HTR-8/SVneo (cell line): ENCODE measurements at places on chromosomes 4 and X.

GRCh38 chrX:133473451-133473850, 58.2 kb upstream of the GPC4 start:
- no peak for DNase-seq

DNA sequence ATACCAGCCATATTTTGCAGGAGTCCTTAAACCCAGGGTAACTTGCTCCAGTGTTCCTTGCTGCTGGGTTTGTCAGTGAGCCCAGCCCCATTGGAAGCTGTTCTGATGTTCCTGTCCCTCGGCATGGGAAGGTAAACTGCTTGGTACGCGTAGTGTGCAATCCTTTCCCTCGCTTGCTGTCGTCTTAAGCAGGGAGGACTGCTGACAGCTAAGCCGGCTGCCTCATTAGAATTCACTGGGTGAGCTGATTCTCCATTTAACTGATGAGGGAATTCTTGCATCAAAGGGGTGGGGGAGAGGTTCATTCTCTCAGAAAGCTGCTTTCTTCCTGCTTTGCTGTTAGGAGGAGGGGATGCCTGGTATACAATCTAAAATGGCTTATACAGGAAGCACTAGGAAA, 164.6 kb downstream of the MID1IP1 start:
- DNase-seq = no peak

GRCh38 chr4:163440040-163440439, 33.5 kb downstream of the TKTL2 start:
- no peak for DNase-seq

- no peak for DNase-seq
Observed at GRCh38 chr4:139574641-139575040, 18.6 kb upstream of the SETD7 start.

- no peak for DNase-seq
Observed at GRCh38 chrX:42976746-42977366, 198.9 kb upstream of the PPP1R2C start.

DNA sequence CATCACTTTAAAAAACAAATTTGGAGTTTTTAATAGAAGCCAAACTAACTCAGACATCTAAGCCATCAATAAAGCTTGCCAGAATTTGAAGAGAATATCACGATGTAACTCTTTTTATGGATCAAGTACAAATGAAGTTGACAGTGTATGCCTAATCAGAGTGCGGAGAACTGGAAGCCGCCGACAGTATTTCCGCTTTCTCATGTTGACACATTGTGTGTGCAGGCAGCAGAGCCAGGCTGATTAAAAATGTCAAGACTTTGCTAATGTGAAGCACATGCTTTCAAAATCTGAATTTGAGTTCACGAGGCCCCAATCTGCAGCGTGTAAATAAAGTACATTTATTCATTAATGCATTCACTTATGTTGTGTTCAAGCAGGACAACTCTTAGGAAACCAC, 161.2 kb downstream of the TENM3 start:
- no peak for DNase-seq

- no peak for DNase-seq
Observed at GRCh38 chr4:105568584-105568983, 16.2 kb downstream of the ARHGEF38 start.

- no peak for DNase-seq
Observed at GRCh38 chr4:168805341-168805740, 204.7 kb downstream of the CBR4 start.

GRCh38 chr4:164606478-164606877, 147.5 kb upstream of the SMIM31 start:
- DNase-seq = no peak

GRCh38 chr4:151099229-151099975, at the start of gene RPS3A:
Gene RPS3A (plus strand): TSS chr4:151099628. CDS start chr4:151099653, 25 bp downstream.
- peak; percentile 91 for DNase-seq

DNA sequence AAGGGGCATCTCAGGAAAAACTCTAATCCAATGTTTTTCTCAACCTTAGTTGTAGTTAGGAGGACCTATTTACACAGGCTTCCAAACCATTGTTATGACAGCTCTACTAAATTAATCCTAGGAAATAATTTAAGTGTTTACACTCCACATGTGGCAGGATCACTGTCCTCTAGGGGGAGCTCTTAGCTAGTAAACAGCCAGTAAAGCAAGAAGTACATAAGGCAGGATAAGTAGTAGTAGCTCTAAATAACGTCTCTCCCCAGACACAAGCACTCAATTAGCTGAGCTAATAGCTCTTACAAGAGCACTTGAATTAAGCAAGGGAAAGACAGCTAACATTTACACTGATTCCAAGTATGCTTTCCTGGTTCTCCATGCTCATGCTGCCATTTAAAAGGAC, 37.3 kb downstream of the NUDT11 start:
- no peak for DNase-seq

DNA sequence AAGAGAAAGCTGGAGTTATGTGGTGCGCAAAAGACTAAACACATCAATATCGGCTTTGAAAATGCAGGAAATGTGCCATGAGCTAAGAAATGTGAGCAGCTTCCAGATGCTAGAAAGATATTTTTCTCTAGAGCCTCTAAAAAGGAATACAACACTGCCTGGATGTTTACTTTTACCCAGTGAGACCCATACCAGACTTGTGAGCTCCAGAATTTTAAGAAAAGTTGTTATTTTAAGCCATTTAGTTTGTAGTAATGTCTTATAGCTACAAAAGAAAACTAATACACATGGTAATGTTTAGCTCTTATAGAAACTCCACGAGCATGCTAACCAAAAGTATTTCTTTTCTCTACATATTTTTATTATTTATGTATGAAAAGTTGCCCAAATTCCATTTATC, 1389.4 kb downstream of the C4orf33 start:
- no peak for DNase-seq

DNA sequence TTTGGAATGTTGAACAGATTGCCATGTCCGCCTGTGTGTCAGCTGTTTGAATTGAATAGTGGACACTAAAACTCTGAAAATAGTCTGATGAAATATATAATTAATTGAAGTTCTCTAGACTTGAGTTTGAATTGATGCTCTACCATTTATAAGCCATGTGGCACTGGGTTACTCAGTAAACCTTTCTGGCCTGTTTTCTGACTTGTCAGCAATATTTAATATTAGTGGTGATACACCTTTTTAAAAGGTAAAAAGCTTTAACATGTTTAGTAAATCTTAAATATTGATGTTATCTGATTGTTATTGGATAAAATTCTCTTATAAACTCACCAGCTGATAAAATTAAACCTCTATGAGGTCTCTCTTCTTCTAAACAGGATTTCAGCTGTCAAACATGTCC, 695.4 kb upstream of the HS3ST1 start:
- no peak for DNase-seq

GRCh38 chrX:149950681-149951080, 12.4 kb upstream of the EOLA2 start:
- DNase-seq = peak; percentile 5

GRCh38 chr4:77913348-77913747, 50.7 kb downstream of the MRPL1 start:
- no peak for DNase-seq

DNA sequence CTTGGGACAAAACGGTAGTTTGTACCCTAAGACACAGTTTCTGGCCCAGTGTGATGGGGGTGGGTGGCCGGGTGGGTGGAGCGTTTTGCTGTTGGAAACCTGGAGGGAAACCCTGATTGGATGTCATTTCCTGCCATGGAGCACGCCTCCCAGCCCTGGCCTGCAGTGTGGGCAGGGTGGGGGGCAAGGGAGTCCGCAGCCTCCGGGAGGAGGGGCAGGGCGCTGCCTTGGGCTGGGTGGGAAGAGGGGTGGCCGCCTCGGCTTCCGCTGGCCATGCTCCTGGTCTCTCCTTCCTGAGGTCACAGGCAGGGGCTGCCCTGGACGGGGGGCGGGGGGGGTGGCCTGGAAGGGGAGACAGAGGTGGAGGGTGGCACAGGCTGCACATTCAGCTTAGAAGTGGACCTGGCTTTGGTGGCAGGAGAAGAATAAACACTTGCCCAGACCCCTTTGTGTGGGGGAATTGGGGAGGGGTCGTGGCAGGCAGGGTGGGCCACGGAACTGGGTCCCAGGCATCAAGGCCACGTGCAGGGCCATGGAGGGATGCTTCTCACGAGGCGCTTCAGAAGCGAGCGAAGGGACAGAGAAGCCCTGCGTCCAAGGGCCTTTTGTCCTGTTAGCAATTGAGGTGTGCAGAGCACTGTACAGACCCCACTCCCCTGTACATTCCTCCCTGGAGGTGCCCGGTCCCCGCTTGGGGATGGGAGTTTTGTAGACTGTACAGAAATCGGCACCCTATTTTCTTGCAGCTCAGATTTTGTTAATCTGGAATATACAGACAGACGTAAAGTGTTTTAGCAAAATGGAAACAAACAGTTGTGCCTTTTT, 6.2 kb downstream of the NAT8L start:
- DNase-seq = no peak

DNA sequence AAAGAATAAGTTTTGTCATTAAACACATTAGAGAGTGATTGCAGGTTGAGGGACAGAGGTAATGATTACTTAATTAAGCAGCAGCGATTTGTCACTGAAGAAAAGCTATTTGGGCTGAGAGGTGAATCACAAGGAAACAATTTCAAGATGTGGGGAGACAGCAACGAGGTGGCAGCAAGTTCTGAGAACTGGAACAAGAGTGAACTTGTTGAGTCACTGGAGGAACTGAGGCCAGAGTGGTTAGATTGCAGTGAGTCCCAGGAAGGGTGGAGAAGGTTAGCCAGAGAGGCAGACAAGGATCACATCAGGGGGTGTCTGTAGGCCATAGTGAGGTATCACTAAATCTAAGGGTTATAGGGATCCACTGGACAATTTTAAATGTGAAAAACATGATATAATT, 57.9 kb upstream of the TMPRSS11A start:
- DNase-seq = no peak

DNA sequence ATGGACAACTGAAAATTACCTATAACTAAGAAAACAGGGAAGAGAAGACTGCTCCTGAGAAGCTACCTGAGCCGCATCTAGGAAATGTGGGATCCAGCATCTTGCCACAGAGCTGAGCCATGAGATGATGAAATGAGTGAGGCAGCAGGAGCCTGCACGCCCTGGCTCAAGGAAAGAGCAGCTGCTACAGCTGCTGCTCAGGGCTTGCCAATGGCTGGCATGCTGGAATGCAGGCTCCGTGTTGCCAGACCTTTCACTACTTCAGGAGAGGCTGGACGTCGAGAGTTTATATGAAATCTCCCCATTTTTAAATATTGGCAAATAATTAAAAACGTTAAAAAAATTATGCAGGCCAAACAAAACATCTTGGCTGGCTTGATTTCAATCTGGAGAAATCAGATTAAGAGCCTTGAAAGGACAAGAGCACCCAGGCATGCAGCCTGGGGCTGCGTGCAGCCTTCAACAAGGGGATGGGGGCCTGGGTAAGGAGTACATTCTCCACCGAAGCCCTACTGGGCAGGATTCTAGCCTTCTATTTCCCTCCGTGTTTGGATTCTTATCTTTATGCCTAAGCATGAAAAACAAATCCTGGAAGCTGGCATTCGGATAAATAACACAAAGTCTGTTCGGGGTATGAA, 227.6 kb downstream of the NR3C2 start:
- no peak for DNase-seq

- DNase-seq = peak; percentile 81
Observed at GRCh38 chr4:183987987-183988392, 82.9 kb downstream of the STOX2 start.

GRCh38 chr4:113636877-113637276, 124.7 kb downstream of the CAMK2D start:
- peak; percentile 43 for DNase-seq

DNA sequence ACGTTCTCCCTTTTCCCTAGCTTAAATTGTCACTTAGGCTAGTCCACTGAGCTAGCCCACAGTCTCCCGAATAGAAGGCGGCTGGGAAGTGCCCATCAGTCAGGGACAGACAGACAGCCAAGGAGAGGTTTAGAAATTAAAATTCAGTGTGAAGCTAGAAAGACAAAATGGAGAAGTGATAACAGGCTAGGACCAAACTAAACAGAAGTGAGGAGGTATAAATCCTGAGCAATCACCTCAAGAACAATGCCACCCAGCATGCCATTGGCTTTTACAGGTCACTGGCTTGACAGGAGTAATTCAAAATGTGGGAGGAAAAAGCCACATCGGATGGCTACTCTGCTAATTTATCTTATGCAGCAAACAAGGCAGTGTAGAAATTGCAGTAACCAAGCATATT, 138.9 kb downstream of the MAPK10 start:
- DNase-seq = no peak

GRCh38 chrX:111823128-111823527, 52.9 kb upstream of the TRPC5OS start:
- DNase-seq = no peak

DNA sequence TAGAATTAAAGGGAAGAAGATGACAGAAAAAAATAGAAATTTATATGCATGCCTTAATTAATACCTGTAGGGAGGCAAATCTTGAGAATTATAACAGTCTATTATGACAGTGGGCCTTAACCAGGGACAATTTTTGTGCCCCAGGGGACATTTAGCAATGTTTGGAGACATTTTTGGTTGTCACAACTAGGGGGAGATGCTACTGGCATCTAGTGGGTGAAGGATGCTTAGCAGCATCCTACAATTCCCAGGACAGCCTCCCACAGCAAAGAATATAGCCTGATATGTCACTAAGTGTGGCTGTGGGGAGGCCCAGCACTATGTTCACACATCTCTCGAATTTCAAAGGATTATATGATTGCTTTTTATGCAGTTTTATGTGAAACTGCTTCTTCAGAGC, 10.5 kb downstream of the GPR82 start:
- peak; percentile 3 for DNase-seq

- DNase-seq = no peak
Observed at GRCh38 chr4:53916431-53916889, 147.9 kb downstream of the CHIC2 start.

DNA sequence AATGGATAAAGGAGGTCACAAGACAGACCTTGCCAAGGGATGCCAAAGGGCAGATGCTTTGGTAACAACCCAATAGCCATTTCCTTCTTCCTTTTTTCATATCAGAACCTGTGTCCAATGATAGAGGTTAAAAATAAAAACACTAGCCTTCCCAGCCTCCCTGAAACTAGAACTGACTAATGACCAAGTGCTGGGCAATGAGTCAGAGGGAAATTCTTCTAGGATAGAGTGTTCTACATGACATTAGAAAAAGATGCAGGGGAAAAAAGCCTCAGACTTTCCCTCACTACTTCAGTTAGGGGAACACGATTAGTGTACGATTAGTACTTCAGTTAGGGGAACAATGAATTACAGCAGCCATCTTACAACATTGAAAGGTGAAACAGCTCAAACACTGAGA, 29.3 kb upstream of the FAM47C start:
- DNase-seq = no peak

DNA sequence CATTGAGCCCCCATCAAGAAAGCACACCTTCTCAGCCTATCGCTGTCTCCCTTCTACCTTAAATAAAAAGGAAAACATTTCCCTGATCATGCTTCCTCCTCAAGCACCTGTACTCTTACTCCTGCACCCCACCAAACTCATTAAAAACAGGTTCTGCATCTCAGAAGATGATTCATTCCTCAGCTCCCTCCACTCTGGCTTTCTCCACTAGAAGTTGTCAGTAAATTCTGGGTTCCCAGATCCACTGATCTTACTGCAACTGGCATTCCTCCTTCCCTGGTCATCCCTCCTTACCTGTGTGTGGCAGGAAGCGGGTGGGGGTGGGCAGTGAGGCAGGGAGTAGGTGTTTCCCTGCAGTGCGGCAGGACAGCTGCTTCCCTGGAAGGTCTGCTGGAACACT, 108.8 kb downstream of the GPR143 start:
- no peak for DNase-seq
